ENCODE measurements at places on chromosomes 16 and 17. TPM values are rescaled to one million over a fixed set of nuclear protein-coding genes. Genes with fewer than 3 reads are reported as not detected.

MAP2K4 gene
- 14.9 TPM for total RNA-seq

- H3K27ac ChIP-seq, result peak overlapping the region; percentile 98
- H3K27me3 ChIP-seq, result no peaks in the 10 kb centered on the region
- peak overlapping the region; percentile 94 for H3K4me3 ChIP-seq
- DNase-seq, result no peak
- H3K36me3 ChIP-seq, result no peaks in the 10 kb centered on the region
These were observed 352 bp downstream of the GGNBP2 start for GRCh38 chr17:36545077-36545464.

CACNG4 gene
- not detected for total RNA-seq

DNA sequence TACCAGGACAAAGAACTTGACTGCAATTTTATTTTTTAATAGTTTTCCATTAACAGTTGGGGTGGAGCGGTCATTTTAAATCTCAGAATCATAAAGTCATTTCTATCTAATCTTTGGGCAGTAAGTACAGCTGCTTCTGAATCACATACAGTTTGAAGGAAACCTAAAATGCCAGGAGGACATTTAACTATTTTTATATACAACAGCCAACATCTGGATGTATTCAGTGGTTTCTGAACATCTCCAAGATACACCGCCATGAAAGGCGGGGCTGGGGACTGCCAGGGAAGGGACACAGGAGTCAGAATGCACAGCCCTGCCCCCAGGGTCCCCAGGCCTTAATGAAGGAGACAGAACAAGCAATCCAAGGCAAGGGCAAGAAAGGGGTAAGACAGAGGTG is 392.3 kb downstream of the SLC39A11 start:
- DNase-seq, result no peak
- H3K4me3 ChIP-seq, result no peak overlapping the region
- H3K4me1 ChIP-seq, result no peaks in the 10 kb centered on the region

DNA sequence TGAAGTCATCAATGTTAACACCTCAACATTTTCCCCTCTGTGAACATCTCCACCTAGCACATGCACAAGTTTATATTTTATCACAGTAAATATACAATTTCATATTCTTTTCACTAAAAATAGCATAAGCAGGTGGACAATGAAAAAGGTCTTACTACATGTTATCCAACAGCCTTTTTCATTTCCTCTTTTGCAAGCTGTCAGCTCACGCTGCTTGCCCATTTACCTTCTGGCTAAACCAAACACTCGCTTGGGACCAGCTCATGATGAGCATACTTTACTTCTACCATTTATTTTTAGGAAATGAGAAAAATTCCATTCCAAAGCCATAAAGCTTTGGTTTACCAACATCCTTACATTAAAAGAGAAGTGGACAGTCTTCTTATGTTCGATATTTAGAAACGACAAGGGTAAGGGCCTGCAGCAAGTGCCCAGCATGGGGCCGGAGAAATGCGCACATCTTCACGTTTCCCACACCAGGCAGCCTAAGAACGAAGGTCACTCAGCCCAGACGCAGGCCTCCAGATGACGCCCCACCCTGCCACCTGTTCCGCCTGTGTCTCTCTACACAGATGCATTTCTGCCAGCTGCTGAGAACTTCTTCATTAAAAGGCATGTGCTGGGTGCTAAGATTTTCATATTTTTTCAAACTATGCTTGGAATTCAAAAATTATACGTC is 13.9 kb downstream of the SNN start:
- H3K4me3 ChIP-seq, result no peak overlapping the region
- no peak for DNase-seq
- H3K27me3 ChIP-seq, result no peaks in the 10 kb centered on the region
- no peak overlapping the region for H3K27ac ChIP-seq
- H3K36me3 ChIP-seq, result peaks cover 77% of the 10 kb centered on the region

TBC1D26 gene
- total RNA-seq, result not detected

TBC1D28 gene
- total RNA-seq, result not detected

- no peak overlapping the region for H3K27ac ChIP-seq
- DNase-seq, result no peak
- no peak overlapping the region for H3K4me3 ChIP-seq
- no peaks in the 10 kb centered on the region for H3K4me1 ChIP-seq
- no peaks in the 10 kb centered on the region for H3K27me3 ChIP-seq
These were observed 389.8 kb downstream of the SEC14L1 start for GRCh38 chr17:77530591-77530990.

GRCh38 chr16:57186872-57187854 is 1.0 kb downstream of the RSPRY1 start:
- H3K36me3 ChIP-seq, result no peaks in the 10 kb centered on the region
- DNase-seq, result peak; percentile 56
- peak overlapping the region; percentile 91 for H3K4me3 ChIP-seq

DNA sequence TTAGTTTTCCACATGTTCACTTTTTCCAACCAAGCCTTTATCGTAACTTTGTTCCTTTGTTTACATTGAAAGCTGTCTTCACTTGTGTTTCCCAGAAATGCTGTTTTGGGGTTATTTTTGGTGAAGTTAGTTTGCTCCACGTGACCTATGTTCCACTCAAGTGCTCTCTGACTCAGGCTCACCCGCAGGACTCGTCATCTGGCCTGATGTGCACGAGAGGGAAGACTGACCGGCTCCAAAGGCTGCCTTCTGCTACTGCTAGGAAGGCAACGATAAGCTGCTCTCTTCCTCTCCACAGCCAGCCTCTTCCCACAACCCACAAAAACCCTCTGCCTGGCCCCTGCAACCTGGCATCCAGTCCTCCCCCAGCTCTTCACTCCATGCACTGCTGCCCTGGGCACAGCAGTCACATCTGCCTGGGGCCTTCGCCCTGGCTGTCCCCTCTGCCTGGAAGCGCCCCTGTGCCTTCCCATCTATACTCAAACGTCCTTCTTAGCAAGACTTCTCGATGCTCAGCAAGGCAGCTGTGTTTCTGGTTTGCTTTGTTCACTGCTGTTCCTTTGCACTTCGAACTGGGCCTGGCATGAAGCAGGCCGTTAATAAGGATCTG is 28.0 kb downstream of the ZCCHC14 start:
- H3K4me1 ChIP-seq, result peaks cover 3% of the 10 kb centered on the region
- no peaks in the 10 kb centered on the region for H3K27me3 ChIP-seq
- peak overlapping the region; percentile 12 for H3K4me3 ChIP-seq
- peak overlapping the region; percentile 90 for H3K27ac ChIP-seq
- peaks cover 2% of the 10 kb centered on the region for H3K36me3 ChIP-seq

MEIOC gene
- not detected for total RNA-seq

DNA sequence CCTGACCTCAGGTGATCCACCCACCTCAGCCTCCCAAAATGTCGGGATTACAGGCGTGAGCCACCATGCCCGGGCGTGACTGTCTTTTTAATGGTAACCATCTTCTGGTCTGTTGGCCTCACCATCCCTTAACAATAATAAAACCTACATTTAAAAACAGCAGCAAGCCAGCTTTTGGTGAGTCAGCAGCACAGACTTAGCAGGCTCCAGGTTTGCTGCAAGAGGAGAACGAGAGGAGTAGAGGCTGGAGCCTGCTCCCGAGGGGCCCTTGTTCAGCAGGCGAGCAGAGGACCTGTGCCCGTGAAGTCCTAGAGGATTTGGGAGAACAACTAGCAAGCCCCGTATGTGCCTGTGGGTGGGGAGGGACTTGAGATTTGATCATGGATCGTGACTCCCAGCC is 35.7 kb downstream of the MYH13 start:
- H3K27ac ChIP-seq, result no peak overlapping the region
- DNase-seq, result no peak
- H3K4me3 ChIP-seq, result no peak overlapping the region
- H3K4me1 ChIP-seq, result no peaks in the 10 kb centered on the region
- H3K27me3 ChIP-seq, result no peaks in the 10 kb centered on the region
- no peaks in the 10 kb centered on the region for H3K36me3 ChIP-seq

DNA sequence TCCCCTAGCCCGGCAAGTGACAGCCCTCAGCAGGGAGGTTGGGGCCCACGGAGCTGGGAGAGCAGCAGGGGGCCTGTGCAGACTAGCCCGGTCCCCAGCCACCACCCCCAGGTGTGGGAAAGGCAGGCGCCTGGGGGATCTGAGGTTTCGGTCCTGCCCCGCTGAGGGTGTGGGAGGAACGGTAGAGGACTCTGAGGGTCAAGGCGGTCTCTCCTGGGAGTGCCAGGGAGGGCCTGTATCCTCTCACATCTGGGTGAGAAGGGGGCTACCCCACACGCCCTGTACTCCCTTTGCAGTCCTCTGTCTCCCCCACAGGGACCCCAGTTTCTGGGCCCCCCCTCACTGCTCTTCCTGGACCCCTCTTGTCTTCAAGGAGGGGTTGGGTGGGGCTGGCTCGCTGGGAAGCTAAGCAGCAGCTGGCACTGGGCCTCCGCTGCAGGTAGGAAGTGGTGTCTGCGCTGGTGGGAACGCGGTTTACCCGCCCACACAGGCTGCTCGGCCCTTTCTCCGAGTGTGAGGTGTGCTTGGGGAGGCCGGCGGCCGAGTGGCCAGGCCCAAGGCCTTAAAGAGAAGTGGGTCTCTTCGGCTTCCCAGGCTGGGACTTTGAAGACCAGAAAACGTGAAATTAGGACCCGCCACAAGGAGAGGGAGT is 15.4 kb downstream of the CD7 start:
- H3K36me3 ChIP-seq, result no peaks in the 10 kb centered on the region
- no peak overlapping the region for H3K27ac ChIP-seq
- no peak overlapping the region for H3K4me3 ChIP-seq
- no peak for DNase-seq

GRCh38 chr16:11073407-11073999 is 129.1 kb downstream of the CLEC16A start:
- no peaks in the 10 kb centered on the region for H3K36me3 ChIP-seq
- no peaks in the 10 kb centered on the region for H3K27me3 ChIP-seq
- H3K27ac ChIP-seq, result no peak overlapping the region

TAT gene
- total RNA-seq, result 1,183 TPM

GRCh38 chr16:75573955-75574354 is 7.8 kb downstream of the GABARAPL2 start:
- H3K27ac ChIP-seq, result no peak overlapping the region
- no peaks in the 10 kb centered on the region for H3K27me3 ChIP-seq
- no peak for DNase-seq

GRCh38 chr16:3980253-3981111 is 100.0 kb upstream of the CREBBP start:
- H3K4me1 ChIP-seq, result no peaks in the 10 kb centered on the region
- DNase-seq, result no peak
- no peak overlapping the region for H3K4me3 ChIP-seq

- H3K4me3 ChIP-seq, result no peak overlapping the region
- H3K27me3 ChIP-seq, result no peaks in the 10 kb centered on the region
- no peaks in the 10 kb centered on the region for H3K36me3 ChIP-seq
- DNase-seq, result no peak
These were observed 35.6 kb downstream of the ELAC2 start for GRCh38 chr17:12982224-12982623.

DNA sequence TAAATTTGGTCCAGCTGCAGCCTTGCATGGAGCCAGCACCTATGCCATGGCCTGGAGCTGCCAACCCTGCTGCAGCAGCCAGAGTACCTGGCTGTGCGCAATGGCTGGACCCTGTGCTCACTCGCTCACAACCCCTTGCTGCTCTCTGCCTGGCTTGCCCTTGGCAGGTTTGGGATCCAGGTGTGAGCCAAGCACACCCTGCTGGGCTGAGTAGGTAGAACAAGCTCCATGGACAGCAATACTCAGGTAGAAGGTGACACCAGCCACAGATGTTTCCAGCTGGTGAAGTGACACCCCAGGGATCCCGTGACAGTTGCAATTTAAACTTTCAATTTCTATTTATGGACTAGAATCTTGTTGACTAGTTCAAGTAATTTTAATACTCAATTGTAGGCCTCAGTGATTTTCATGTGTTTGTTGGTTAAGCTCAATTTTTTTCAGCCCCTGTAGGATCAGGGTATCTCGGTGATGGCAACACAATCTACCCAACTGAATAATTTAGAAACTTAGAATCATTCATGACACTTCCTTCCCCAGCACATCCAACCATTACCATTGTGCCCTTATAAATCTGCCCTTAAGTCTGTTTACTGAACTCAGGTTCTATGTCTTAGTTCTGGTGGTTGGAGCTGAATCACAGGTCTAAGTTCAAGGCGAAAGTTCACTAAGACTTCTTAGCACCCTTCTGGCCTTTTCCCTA is 480.0 kb downstream of the PMP22 start:
- H3K36me3 ChIP-seq, result no peaks in the 10 kb centered on the region
- no peak overlapping the region for H3K4me3 ChIP-seq
- H3K27me3 ChIP-seq, result no peaks in the 10 kb centered on the region
- H3K27ac ChIP-seq, result no peak overlapping the region

- H3K27ac ChIP-seq, result no peak overlapping the region
- DNase-seq, result no peak
- no peaks in the 10 kb centered on the region for H3K36me3 ChIP-seq
- H3K4me3 ChIP-seq, result no peak overlapping the region
These were observed 1.3 kb downstream of the WNK4 start for GRCh38 chr17:42781639-42782165.

- H3K36me3 ChIP-seq, result no peaks in the 10 kb centered on the region
- H3K4me3 ChIP-seq, result no peak overlapping the region
- H3K4me1 ChIP-seq, result no peaks in the 10 kb centered on the region
- H3K27me3 ChIP-seq, result no peaks in the 10 kb centered on the region
- no peak for DNase-seq
- H3K27ac ChIP-seq, result no peak overlapping the region
These were observed 20.5 kb upstream of the ITGA3 start for GRCh38 chr17:50035421-50035879.

DNA sequence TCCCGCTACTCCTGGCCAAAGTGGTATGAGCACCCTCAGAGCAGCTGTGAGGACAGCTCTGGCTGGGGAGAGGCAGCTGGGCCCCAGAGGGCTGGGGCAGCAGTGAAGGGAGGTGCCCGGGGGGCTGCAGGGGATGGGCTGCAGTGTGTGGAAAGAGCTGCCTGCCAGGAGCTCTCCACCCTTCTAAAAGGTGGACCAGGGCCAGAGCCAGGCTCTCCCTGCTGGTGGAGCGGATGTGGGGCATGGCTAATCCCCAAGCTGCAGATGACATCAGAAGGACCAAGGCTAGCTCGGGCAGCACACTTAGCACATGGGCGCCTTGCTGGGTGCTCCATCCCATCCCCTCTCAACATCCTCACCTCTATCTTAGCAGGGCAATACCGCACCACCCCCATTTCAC is 103.1 kb downstream of the SDK2 start:
- no peaks in the 10 kb centered on the region for H3K36me3 ChIP-seq
- H3K4me1 ChIP-seq, result no peaks in the 10 kb centered on the region
- H3K4me3 ChIP-seq, result no peak overlapping the region
- no peak for DNase-seq

DNA sequence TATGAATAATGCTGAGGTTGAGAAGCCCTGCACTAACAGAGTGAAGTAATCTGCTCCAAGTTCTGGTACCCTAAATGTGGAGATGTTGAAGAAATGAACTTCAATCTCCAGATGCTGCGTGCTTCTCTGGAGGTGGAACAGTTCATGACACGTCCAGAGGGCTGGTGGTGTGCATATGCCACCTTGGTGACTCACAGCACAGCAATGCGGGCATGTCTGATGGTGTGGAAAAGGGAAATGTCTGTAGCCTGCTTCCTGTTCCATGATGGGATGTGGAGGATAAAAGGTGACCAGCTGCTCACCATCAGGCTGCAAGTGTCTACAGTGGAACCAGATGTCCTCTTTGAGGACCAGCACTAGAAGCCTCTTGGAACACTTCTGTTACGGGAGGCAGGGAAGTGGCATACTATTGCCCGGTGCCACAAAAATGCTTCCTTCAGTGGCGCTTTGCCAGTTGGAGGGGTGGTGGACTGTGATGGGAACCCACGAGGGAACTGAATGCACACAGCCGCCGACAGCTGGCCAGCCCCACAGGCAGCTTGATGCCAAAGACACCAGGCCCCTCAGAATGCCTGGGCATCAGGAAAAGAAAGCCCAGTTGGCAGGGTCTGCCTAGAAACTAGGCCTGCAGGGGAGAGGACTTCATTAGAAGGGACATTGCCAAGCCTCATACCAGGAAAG is 19.9 kb downstream of the SNX11 start:
- DNase-seq, result no peak
- H3K27ac ChIP-seq, result no peak overlapping the region
- H3K4me1 ChIP-seq, result no peaks in the 10 kb centered on the region
- H3K36me3 ChIP-seq, result peaks cover 5% of the 10 kb centered on the region
- no peaks in the 10 kb centered on the region for H3K27me3 ChIP-seq
- no peak overlapping the region for H3K4me3 ChIP-seq

CA10 gene
- not detected for total RNA-seq
